ENCODE measurements at places on chromosomes 4 and X.

DNA sequence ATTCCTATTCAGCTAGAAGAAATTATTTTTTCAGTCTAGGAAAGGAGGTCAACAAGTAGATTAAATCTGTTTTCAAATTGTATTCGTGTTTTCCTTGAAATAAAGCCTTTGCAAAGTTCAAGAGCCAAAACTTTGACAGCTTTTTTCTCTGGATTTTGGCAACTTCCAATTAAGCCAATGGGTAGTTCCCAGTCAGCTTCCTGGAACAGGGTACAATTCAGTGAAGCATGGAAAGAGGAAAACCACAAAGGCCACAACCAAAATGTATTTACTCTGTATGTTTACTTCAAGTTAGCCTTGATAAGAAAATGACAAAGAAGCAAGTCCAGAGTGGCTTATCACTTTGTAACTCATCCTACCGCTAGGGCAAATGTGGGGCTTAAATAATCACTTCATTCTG lies 188.6 kb downstream of the COMMD8 start:
- no peak for DNase-seq

DNA sequence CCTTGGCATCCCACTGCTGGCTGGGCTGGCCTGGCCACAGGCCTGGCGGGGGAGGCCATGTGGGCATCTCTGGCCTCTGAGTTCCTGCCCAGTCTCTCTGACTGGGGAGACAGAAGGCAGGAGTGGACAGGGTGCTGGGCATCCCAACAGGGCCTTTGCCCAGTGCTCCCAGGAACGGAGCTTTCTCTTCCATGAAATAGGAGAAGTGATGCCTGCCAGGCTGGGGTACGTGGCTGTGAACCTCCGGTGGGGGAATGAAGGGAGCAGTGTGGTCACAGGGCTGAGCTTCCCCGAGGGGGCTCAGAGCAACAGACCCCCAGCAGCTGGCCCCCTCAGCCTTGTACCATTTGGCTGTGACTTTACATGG lies 40.4 kb upstream of the HMX1 start:
- DNase-seq = no peak

DNA sequence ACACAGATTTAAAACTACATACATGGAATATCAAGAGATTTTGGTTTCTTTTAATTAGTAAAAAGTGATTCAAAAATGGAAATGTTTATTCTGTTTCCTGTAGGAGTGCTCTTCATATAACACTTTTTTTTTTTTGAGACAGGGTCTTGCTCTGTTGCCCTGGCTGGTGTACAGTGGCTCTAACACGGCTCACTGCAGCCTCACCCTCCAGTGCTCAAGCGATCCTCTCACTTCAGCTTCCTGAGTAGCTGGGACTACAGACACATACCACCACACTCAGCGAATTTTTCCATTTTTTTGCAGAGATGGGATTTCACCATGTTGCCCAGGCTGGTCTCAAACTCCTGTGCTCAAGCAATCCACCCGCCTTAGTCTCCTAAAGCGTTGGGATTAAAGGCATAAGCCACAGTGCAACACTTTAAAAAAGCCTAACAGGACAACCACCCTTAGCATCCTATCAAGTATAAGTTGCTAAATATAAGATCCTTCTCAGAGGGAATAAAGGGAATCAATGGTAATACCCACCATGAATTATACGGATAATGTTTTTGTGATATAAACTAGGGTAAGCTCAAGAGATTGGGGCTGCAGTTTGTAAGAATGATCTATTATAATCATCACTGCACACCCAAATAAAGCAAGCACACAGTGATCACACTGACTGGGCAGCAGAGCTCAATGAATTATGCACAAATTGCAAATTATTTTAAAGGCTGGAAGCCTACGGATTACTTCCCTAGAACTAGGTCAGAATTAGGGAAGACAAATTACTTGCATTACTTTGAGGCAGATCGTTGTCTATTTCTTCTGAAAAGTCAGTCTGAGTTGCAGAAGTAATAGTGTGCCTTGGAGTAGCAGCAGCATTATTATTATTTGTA lies 76.6 kb downstream of the RPS3A start:
- no peak for DNase-seq

- DNase-seq = no peak
Measured at GRCh38 chr4:23371533-23371932, 518.3 kb downstream of the PPARGC1A start.

GRCh38 chrX:72373136-72373535 lies 67.4 kb upstream of the CITED1 start:
- DNase-seq = no peak

GRCh38 chrX:68994135-68994890 lies 165.5 kb downstream of the EFNB1 start:
- DNase-seq = no peak
